Aorta (tissue), 5 donors: ENCODE measurements at places on chromosomes 11 and 22. TPM values are rescaled to one million over a fixed set of nuclear protein-coding genes. Genes with fewer than 3 reads are reported as not detected.

The POU2AF3 gene
- polyA plus RNA-seq = 4.2 TPM

The SCGB1D2 gene
- not detected for polyA plus RNA-seq

The MMP8 gene
- not detected for polyA plus RNA-seq

The OR8G5 gene
- polyA plus RNA-seq = not detected

The FJX1 gene
- 1.00 TPM for polyA plus RNA-seq

The OR52E8 gene
- not detected for polyA plus RNA-seq

The UBQLNL gene
- not detected for polyA plus RNA-seq

The PRSS23 gene
- polyA plus RNA-seq = 68.1 TPM

The XKR3 gene
- polyA plus RNA-seq = not detected

The UPK2 gene
- polyA plus RNA-seq = not detected

The MEI1 gene
- polyA plus RNA-seq = not detected

The FIBIN gene
- 56.3 TPM for polyA plus RNA-seq

The PIWIL4 gene
- polyA plus RNA-seq = 2.8 TPM
